ENCODE measurements at places on chromosomes 4 and X.
A peak's percentile ranks its signal among the peaks of the same experiment; 100 is the strongest.

GRCh38 chrX:96729053-96729452 lies 44.4 kb downstream of the DIAPH2 start:
- no peak for DNase-seq

DNA sequence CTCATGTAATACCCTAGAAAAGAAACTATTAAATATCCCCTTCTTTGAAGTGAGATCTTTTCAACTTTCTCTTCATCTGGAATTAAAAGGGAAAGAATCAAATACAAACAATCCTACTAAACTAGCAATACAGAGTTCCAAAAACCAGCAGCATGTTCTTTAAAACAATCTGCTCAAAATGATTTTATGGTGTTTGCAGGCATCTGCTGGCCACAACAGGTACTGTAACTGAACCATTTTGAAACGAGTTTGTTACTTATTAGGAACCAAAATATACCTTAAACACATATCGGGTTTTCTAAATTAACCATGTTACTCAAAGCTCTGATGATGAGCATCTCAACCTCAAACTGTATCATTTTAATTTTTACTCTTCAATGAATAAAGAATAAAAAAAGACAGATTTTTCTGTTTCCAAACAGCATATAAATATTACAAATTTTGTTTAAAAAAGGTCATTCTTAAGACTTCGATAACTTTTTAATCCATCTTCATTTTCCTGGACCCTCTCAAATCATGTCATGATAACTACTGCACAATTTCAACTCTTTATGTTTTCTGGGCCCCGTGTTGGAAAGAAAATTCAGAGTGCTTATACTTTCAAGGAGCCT lies 56.5 kb downstream of the ARAP2 start:
- no peak for DNase-seq

DNA sequence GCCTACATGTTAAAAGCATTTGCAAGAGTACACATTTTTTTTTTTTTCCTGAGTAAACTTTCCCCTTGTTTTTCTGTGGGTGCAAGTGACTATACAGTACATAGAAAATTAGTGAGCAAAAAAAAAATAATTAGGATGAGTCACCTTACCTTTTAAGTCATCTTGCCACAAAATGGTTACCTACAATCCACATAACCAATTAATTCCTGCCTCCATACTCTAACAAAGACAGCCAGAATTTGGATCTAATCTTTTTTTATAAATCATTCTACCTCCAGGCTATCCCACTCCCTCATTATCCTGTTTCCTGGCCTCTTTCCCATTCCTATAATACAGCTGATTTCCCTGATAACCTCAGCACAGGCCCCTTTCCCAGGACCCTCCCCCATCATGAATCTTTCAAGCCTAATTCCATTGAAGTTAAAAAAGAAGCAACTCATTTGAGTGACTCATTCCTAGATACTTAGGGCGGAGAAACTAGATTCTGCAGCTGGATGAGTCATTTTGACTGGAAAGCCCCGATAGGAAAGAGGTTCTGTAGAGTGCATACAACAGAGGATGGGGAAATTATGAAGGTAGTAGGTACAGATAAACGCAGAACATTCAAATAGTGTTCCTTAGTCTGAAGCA lies 128.2 kb downstream of the C4orf51 start:
- no peak for DNase-seq

GRCh38 chr4:81258841-81259550 lies 44.0 kb upstream of the PRKG2 start:
- DNase-seq: no peak

GRCh38 chr4:43716721-43717395 lies 731.8 kb downstream of the KCTD8 start:
- no peak for DNase-seq

- no peak for DNase-seq
Measured at GRCh38 chr4:108035691-108036090, 46.0 kb downstream of the HADH start.

GRCh38 chr4:110737931-110738330 lies 115.1 kb upstream of the PITX2 start:
- DNase-seq: no peak

- DNase-seq: no peak
Measured at GRCh38 chr4:36758312-36759178, 477.1 kb downstream of the DTHD1 start.

DNA sequence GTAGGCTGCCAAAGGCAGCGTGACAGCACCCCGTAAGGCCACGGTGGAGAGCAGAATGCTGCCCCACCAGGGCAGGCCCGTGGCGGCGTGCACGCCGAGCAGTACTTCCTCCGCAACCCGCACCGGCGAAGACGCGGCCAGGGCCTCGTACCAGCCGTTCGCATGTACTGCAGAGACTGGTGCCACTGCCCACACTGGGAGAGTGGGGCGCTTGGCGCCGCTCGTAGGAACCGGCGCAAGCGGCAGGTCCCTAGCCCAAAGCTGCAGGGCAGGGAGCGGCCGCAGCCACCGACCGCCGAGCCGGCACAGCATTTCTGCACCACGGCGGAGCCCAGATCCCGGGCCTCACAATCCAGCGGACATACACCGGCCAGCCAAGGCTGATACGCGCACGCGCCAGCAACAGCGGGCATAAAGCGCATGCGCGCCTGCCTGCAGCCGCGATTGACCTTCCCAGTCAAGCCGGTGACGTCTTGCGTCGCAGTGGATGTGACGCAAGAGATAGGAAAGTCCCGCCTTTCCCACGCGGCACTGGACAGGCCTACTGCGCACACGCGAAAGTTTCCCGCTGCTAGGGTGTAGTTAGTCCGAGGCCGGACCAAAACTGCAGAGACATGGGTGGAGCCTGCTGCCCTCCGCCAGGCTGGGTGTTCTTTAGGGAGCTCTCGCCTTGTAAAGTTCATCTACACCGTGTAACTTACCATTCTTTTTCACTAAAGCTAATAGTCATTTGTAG lies at the start of gene COX18:
TSS of gene COX18 (minus strand) at position 379 of the 736 bp plus-strand sequence. CDS start at position 312, 67 bp downstream.
- peak; percentile 99 for DNase-seq

GRCh38 chrX:7787714-7788113 lies 55.3 kb upstream of the VCX start:
- DNase-seq: no peak

DNA sequence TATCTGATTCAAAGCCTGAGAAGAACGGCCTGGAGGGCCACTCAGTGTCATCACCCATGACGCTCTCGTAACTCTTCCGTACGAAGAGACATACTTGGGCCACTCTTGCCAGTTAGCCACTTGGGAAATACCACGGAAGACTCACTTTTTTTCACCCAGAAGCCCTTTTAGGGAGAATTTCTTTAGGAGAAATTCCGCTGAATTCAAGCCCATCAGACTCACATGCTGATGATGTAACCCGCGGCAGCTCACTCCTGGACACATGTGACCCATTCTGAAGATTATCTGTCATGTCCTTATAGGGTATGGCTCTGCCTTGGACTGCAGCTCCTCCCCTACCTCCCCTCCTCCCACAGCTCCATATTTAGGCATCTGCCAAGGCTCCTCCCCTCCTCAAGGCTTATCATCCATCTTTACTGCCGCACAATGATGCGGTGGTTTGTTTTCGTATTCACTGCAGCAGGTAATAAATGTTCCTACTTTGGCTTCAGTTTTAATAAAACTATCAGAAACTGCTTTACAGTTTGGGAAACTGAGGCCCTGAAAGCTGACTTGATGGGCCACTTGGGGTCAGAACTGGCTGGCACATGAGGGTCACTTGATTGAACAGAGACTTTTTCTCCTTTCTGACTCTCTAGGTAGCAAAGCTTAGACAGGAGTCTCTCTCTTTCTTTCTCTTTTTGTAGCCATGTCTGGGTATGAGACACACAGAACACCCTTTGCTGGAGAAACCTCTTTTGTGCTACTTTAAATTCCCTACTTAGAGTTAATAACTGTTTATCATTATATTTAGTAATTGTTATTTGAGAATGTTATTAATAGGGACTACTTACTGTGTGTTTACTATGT lies 42.1 kb downstream of the RHOH start:
- peak; percentile 27 for DNase-seq

GRCh38 chrX:19750783-19751467 lies 136.5 kb downstream of the SH3KBP1 start:
- DNase-seq: no peak

Measured in mucosa of descending colon (tissue), 3 donors.